ENCODE measurements at places on chromosomes 13 and 19.
A peak's percentile ranks its signal among the peaks of the same experiment; 100 is the strongest.

DNA sequence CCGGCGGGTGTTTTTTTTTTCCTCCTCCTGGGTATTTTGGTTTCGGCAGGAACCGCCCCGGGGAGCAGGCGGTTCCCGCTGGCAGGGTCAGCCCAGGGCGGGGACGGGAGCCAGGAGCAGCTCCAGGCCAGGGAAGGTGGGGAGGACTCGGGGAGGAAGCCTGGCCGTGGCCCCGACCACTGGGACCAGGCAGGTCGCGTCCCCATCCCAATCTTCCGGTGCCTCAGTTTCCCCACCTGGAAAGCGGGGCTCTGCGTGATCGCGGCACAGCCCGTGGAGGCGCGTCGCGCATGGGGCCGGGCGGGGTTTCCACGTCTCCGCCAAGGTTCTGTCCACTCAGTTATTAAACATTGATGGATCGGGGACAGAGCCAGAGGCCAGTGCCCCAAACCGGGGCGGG, 34.8 kb downstream of the IL12RB1 start:
- DNase-seq = no peak

DNA sequence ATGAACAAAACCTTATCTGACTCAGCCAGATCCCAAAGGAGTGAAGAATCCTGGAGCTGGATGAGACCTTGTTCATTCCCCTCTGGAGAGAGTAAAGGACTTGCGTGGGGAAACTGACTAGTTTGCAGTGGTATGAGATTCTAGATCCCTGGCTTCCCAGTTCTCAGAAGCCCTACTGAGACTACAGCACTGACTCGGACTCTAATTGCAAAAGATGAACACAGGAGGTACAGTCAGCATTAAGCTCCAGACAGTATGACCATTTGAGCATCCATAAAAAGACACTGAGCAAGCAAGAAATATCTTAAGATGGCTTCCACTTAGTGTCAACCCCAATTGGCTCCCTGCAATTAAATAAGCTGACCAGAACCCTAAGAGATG, 6.8 kb downstream of the ZC3H4 start:
- no peak for DNase-seq

GRCh38 chr13:35814605-35815011, 316.6 kb downstream of the DCLK1 start:
- DNase-seq = no peak

GRCh38 chr19:15116856-15117255, 9.7 kb downstream of the SYDE1 start:
- DNase-seq = no peak

- DNase-seq = no peak
Observed at GRCh38 chr13:94063096-94063495, 416.4 kb downstream of the DCT start.

- no peak for DNase-seq
Observed at GRCh38 chr19:43735957-43736356, 18.8 kb downstream of the SMG9 start.

DNA sequence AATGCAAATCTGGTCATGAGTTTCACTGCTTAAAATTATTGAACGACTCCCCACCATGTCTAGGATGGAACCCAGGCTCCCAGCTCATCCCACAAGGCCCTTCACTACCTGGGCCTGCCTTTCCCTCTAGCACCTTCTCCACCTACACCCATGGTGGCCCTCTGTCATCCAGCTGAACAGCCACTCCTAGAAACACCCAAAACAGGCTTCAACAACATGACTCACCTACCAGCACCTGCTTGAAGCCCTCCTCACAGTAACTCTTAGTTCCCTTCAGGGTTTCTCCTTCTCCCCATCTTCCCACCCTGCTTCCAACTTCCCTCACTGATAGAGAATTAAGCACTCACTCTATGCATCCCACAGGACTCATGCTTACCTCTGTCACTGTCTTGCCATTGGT, 6.6 kb upstream of the IGFL2 start:
- no peak for DNase-seq

DNA sequence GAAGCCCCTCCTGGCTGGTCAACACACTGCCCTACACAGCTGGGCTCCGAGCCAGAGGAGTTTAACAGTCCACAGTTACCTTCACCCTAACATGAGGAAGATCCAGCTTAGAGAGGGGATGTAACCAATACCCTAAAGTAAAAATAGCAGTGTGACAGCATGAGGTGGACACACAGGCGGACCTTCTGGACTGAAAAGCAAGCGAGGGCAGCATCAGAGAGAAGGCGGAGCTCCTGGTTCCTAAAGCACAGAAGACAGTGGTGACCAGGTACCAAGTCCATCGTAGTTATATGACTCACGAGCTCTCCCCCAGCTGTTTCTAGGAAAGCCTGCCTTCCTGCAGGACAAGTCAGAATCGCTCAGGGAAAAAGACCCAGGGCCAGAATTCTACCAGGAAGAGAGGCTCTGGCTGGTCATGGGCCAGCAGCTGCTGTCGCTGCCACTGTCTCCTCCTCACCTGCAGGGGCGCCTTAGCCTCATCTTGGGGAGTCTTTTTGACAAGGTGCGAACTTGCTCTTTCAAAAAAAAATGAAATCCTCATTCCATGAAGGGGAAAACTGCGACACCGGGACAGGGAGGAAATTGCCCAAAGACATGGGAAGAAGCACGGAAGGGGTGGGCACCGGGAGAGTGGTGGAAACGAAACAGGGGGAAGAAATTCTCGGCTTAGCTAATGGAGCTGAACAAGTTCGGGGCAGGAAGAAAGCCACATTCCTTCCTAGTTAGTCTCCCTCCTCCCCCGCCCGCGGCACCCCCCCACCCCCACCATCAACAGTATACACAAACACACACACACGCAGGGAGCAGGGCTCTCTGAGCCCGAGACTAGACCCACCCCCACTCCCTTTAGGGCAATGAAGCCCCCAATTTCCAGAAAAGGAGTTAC, 1.7 kb downstream of the ELL start:
- peak; percentile 83 for DNase-seq

- DNase-seq = no peak
Observed at GRCh38 chr19:2547033-2547680, 71.2 kb downstream of the GADD45B start.

GRCh38 chr13:112954488-112955270, 14.3 kb upstream of the MCF2L start:
- no peak for DNase-seq

DNA sequence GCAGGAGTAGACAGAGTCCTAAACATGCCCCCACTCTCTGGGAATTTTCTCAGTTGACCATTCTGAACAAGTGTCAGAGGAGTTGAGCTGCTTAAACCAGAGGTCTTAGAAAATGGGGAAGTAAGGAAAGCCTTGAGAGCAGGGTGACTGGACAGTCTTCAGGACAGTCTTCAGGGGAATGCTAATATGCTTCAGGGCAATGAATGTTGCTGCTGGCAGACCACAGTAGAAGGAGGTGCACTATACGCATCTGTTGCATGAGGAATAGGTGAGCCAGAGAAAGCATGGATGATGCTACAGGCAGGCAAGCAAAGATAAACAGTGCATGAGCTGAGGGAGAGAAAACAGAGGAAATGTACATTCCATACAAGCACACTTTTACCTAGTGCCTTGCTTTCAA, 196.6 kb upstream of the GPR12 start:
- no peak for DNase-seq

DNA sequence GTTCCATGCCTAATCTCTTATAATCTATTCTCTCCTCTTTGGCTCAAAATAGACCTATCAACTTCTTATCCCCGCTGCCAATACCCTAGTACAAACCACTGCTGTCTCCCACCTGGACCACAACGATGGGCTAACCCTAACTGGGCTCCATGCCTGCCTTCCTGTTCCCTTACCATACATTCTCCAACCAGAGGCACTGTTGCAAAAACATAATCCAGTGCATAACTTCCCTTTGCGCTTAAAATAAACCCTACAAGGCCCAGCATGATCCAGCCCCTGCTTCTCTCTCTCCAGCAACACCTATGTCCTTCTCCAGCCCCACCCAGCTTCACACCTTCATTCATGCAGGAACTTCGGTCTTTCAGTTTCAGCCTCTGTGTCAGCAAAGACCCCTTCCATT, 27.4 kb upstream of the CEBPA start:
- DNase-seq = no peak

DNA sequence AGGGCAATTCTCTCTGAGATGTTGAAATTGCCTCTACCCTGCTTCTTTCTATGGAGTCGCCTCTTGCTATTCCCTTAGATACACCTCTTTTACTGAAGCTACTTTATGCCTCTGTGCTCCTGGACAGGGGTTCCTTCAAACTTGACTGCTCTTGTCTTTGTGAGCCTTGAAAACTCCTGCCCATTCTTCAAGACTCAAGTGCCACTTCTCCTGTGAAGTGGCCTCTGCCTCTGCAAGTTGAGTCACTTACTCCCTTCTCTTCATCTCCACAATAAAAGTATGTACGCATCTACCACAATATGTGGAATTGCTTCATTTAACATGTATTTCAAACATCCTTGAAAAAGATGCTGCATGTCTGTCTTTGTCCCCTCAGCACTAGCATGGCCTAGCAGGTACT, 66.0 kb upstream of the TPP2 start:
- no peak for DNase-seq

- peak; percentile 63 for DNase-seq
Observed at GRCh38 chr19:15584541-15585115, 30.4 kb upstream of the CYP4F8 start.

DNA sequence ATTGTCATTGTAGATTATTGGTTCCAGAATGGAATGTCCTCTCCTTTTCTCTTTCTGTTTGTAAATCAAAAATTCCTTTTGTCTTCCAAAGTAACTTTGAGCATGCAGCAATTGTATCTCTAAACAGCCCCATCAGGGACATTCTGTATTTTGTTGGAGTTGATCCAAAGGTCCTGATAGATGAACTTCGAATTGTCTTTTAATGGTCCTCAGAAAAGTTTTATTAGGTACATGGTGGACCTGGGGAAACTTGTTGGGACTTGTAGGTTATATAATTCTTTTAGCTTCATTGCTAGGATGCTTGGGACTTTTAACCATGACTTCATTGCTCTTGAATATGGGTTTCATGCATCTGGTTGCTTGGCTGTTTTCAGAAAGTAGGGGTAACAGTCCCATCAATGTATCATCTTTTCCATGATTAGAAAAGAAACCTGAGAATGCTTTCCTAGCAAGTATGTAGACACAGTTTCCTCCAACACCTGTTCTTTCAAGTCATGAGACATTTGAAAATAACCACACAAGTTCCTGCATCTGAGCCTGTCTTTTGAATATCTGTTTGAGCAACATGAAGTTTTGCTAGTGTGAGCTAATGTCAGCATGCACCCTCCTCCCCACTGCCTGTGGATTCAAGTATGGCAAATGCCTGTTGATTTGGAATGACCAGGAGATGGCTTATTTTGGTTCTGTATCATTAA, 413.1 kb downstream of the KCNRG start:
- DNase-seq = peak; percentile 63

DNA sequence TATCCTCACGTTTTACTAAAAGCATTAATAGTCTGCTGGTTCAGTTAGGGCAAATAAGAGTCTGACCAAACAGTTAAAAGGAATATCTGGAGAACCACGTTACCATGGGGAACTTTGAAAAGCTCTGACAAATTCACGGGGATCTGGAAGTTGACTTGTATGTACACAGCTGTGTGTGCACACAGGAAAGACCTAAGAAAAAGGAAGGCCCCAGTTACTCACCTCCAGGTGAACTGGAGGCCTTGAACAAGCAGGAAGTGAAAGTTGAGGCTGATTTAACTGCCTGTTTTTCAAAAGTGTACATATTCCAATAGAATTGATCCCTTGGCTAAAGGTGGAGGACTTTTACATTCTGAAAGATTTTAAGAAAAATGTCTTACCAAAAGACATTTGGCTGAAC, 1891.6 kb upstream of the PCDH20 start:
- peak; percentile 53 for DNase-seq

DNA sequence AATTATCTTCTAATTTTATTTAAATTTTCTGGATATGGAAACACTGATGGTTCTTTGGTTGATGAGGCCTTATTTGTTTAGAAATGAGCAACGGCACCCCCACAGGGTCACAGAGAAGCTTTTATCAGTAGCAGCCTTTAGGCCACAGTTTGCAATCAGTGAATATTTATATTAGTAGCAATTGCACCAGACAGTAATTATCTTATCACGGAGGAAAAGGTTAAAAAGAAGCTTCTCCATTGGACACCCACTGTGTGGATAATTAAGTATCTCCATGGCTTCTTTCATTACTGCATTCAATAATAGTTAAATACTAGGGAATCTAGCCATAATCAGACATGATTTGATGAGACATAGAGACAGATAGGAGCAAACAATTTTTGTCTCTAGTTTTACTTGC, 2099.2 kb upstream of the PCDH20 start:
- no peak for DNase-seq

GRCh38 chr13:45368571-45368970, 27.6 kb upstream of the TPT1 start:
- no peak for DNase-seq

GRCh38 chr19:21134934-21135366, 6.9 kb upstream of the ZNF431 start:
- DNase-seq = no peak

DNA sequence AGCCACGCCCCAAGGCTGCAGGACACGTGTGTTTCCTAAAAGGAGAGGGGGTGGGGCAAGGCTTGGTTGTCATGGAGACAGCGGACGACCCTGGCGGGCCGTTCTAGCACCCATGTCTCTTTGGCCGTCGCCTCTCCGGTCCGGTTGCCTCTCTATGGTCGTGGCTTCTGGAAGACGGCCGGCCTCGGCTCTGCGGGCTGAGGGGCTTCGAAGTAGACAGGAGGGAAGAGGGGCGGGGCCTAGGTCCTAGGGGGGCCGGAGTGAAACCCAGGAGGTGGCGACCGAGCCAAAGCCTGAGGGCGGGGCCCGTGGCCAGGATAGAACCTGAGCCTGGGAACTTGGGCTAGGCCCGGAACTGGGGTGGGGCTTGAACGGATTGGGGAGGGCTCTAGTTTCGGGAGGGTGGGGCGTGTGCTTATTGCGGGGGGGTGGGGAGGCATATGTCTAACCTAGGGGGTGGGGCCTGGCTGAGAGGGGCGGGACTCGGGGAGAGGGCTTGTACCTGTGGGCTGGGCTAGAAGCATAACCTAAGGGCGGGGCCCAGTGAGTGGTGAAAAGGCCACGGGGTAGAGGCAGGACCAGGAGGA, 750 bp upstream of the SLC27A1 start:
- peak; percentile 83 for DNase-seq

DNA sequence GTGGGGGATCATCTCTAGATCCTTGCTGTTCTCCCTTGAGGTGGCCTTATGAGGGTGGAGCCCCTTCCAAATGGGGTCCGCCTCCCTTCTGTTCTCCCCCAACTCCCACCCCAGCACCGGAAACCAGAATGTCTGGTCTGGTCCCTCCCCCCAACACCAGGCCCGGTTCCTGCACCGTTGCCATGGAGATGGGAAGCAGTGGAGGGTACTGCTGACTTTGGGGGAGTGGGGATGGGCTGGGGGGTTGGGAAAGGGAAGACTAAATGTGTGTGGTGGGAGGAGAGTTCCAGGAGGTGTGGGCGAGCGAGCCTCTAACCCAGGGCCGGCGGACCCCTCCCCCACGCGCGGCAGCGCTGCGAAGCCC, 1.7 kb downstream of the SHANK1 start:
- no peak for DNase-seq

- DNase-seq = no peak
Observed at GRCh38 chr13:24173795-24174194, 13.3 kb downstream of the SPATA13 start.

Data from MM.1S (cell line).